ENCODE measurements at places on chromosomes 5 and 9. TPM values are rescaled to one million over a fixed set of nuclear protein-coding genes. Genes with fewer than 3 reads are reported as not detected.

CRB2 gene
- total RNA-seq, result not detected

FAM240B gene
- not detected for total RNA-seq

FOXD4L4 gene
- 0.15 TPM for total RNA-seq

ORM2 gene
- total RNA-seq, result not detected

SLC46A2 gene
- total RNA-seq, result not detected

HBEGF gene
- 24.3 TPM for total RNA-seq

DNA sequence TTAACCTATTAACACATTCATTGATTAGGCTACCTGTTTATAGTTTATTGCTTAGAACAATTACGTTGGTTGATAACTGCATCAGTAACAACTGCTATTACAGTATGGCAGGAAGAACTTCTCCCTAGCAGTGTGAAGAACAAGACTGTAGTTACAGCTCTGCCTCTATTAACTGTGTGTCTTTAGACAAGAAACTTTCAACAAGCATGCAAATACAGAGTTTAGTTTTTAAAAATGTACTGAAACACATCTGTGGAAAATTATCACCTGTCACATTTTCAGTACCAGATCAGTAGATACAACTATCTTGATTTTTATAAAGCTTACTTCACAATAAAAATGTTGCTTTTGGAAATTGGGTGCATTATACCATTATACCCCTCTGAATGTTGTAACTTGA, 22.2 kb downstream of the ELL2 start:
- DNase-seq, result no peak

DNA sequence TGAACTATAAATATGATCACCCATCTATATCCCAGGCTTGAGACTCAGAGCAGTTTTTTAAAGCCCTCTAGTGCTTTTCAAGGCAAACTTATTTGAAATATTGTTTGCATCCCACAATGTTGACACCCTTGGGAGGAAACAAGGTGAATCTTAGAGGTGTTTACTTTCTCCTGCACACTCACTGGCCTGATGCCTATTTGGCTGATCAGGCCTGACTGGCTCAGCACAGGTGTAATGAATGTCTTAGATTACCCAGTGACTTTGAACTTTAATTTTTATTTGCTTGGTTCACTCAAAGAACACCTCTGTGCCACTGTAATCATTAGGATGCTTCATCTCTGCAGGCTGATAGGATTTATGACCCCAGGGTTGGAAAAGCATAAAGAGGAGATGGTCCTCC, 158.3 kb downstream of the KCTD16 start:
- DNase-seq, result no peak

GRCh38 chr5:132475497-132475882, 15.1 kb downstream of the IRF1 start:
- DNase-seq, result no peak

DNA sequence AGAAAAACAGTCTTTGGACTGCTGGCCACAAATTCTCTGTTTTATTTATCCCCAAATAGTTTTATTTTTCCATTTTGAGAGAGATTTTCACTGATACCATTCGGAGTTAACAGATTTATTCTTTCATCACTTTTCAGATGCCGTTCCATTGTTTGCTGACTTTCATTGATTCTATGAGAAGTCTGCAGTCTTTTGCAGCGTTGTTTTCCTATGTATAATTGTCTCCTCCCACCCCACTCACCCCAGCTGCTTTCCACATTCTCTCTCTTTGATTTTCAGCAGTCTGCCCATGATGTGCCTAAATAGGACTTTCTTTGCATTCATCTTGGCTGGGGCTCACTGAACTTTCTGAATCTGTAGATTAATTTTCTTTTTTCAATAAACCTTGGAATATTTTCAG, 107.6 kb downstream of the C9orf50 start:
- DNase-seq, result no peak

DNA sequence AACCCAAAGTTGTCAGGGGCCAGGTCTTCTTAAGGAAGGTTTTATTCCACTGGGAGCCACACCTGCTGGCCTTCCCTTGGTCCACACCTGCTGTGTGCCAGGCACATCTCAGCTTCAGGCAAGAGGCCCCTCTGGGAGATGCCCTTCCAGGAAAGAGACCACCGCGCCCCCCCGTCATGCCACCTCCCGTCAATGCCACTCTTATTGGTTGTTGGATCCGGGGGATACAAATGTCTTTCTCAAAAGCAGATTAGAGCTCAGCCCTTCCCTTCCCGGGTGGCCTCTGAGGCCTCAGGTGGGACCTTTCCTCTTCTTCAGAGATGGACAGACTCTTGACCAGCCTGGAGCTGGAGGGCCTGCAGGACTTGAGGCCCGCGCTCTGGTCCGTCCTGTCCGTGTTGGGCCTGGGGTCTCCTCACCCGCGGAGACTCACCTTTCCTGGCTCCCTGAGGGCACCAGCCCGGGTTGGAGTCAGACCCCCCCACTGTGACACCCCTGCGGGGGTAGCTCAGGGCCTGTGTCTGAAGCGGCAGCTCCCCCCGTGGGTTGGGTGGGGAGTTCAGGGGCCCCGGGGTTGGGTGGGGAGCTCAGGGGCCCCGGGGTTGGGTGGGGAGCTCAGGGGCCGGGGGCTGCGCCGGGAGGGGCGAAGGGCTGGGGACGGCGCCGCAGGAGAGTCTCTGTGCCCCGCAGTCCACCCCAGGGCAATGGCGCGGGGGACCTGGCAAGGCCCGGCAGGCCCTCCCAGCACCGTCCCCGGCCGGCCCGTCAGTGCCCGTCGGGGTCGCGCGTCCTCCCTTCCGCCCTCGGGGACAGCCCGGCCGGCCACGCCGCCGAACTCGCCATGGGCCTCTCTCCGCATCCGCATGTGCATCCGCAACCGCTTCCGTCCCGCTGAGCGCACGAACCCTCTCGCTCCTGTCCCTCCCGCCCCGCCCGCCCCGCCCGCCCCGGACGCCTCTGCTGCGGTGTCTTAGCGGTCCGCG, 3.7 kb upstream of the SLC9A3 start:
- DNase-seq, result no peak

DNA sequence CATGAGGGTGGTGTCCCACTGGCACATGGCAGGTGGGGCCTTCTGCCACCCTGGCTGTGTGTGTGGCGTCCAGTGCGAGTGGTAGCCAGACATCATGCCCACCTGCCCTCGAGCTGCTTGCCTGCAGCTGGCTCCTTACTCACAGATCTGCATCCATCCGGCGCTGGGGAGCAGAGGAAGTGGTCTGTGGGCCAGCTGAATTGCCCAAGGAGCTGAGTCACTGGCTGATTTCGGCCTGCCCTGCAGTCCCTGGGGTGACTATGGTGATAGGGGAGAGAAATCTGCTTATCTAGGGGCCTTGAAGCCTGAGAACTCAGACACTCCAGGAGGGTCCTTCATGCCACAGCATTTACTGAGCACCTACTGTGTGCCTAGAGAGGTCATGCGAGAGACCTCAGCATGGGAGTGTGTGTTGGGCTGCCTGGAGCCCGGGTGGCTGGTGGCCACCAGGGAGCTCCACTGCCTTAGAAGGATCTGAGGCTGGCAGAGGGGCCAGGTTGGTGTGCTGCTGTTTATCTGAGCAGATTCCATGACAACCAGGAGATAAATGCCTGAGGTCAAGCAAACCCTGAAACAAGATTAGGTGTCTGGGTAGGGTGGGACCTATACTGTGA, 57.1 kb downstream of the SLC22A5 start:
- DNase-seq, result no peak

GRCh38 chr5:88725454-88725853, 157.5 kb downstream of the MEF2C start:
- no peak for DNase-seq

DNA sequence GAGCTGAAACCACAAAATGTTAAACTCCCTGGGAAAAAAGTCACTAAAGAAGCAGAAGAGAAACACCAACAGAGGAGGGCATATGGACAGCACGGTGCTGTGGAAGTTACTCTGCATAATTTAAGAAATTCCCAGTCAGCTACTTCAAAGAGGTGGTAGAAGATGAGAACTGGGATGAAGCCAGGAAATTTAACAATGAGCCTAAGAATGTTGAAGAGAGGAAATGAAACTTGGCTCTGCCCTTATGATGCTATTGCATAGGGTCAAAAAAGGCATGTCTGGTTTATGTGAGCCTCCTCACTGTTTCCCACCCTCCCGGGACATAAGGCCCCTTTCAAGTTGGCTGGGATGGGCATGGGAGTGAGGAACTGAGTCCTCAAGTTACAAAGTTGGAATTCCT, 25.4 kb upstream of the SNX18 start:
- DNase-seq, result no peak

GRCh38 chr5:159619826-159620225, 289.5 kb upstream of the IL12B start:
- DNase-seq, result no peak

DNA sequence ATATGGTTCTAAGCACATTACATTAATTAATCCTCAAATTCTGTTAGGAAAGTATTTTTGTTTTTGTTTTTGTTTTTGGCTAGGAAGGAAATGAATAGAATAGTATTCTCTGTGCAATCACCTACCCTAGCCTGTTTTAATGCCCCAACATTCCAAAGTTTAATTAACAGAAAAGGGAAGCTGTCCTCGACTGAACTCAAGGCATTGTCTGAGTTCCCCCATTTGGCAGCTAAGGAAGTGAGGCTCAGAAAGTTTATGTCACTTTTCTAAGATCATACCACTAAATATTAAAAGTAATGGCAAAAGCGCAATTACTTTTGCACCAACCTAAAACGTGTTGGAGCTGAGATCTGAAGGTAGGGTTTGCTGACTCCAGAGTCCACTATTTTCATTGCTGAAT, 59.8 kb downstream of the FGF1 start:
- DNase-seq, result no peak

- no peak for DNase-seq
Observed at GRCh38 chr5:39584927-39585326, 160.1 kb upstream of the DAB2 start.

DNA sequence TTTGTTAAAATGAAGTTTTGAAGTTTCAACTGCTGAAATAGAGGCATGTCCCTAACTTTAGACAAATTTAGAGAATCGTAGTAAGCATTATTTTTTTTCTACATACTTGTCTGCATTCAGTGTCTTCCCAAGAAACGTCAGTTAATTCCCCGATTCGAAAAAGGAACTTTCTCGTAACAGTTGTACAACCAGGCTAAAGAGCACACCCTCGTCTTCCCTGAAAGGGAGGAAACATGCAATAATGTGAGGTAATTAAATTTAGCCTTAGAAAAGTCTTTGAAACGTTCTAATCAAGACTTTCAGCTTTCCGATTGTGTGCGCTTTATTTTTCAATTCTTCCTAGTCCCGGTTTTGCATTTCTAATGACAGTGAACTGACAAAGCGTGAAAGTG, 374 bp upstream of the SLC1A3 start:
- no peak for DNase-seq

Data from naive thymus-derived CD4-positive, alpha-beta T cell (primary cell).